Foreskin keratinocyte (primary cell): ENCODE measurements at places on chromosomes 4 and X. TPM values are rescaled to one million over a fixed set of nuclear protein-coding genes. Genes with fewer than 3 reads are reported as not detected.

DNA sequence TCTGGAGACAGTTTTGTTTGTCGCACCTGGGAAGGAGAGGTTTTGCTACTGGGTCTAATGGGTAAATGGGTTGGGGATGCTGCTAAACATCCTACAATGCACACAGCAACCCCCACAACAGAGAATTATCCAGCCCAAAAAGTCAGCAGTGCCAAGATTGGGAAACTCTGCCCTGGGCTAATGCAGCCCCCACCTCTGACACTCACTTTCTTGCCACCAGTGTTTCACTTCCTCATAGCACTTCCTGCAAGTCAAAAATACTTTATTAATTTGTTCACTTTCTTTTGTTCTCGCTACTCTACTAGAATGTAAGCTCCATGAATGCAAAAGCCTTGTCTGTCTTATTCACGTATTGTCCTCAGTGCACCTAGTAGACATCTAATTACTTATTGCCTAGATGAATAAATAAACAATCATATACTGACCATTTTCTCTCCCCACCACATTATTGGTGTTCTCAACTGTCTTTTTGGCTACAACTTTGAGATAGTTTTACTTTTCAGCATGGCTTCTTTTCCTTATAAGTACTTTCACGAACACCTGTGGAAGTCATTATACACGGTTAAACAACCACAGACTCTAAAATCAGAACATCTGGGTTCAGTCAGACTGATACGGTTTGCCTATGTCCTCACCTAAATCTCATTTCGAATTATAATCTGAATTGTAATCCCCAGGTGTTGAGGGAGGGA is 82.0 kb upstream of the PITX2 start:
- DNase-seq: no peak

SPIN2A gene
- 0.08 and 0.12 TPM in 2 replicates for polyA plus RNA-seq

TRPC3 gene
- polyA plus RNA-seq: not detected in 2 replicates

- peak; percentile 73 for DNase-seq
Measured at GRCh38 chr4:4392501-4393183, 5.7 kb downstream of the NSG1 start.

DNA sequence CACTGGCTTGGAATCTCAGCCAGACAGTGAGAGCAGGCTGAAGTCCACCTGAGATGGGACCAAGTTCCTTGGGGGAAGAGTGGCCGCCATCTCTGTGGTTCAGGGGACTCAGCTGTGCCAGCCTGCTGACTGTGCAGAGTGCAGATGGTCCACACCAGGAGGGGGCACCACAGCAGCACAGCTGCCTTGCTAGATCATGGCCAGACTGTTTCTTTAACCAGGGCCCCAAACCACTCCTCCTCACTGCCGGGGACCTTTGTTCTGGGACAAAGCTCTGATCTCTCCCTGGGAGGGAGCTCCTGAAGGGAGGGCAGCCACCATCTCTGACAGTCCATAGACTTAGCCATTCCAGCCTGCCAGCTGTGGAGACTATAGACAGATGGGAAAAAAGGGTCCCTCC is 2189.6 kb downstream of the PCDH7 start:
- no peak for DNase-seq

CT45A2 gene
- not detected in 2 replicates for polyA plus RNA-seq

TRPC5OS gene
- polyA plus RNA-seq: not detected in 2 replicates

INTS12 gene
- polyA plus RNA-seq: 19.1 and 20.0 TPM in 2 replicates

DNA sequence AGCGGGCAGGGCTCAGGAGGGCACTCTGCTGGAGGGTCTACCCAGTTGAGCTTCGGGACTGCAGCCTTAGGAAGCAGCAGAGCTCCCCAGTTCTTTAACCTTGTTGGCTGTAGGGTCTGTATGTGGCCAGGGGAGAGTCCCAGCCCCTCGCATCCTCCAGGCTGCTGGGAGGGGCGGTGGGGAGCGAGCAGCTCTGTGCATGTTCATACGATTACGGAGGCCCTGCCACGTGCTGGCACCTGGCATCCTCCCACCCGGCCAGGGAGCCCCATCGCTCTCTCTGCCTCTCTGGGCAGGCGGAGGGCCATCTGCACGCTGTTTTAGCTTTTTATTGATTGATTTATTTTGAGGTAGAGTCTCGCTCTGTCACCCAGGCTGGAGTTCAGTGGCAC is 21.2 kb downstream of the NSG1 start:
- no peak for DNase-seq

NEIL3 gene
- polyA plus RNA-seq: 4.3 and 7.7 TPM in 2 replicates

- DNase-seq: no peak
Measured at GRCh38 chr4:140704964-140705363, 51.2 kb downstream of the TBC1D9 start.

- DNase-seq: no peak
Measured at GRCh38 chrX:136157187-136157586, 9.9 kb downstream of the FHL1 start.

- no peak for DNase-seq
Measured at GRCh38 chr4:47160095-47160494, 128.7 kb downstream of the GABRB1 start.

DNA sequence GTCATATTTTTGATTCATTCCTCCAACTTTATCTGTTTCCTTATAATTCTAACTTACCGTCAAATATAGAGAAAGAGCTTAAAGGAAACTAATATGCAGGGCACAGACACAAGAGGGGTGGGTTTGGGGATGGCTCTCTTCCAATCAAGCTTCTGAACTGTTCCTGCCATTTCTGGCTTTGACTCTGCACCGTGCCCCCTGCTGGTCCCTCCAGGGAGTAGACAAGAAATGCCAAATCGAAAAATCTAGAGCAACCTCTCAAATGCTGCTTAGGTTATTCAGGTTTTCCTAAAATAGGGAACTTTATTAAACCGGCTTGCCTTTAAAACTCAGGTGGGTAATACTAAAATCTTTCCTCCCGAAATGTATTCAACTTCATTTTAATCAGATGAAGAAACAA is 39.8 kb upstream of the VCX3A start:
- no peak for DNase-seq

- DNase-seq: peak; percentile 30
Measured at GRCh38 chr4:25449688-25450087, 72.6 kb downstream of the ANAPC4 start.

TCEAL4 gene
- 146 and 159 TPM in 2 replicates for polyA plus RNA-seq

- DNase-seq: no peak
Measured at GRCh38 chr4:77251751-77252150, 94.7 kb downstream of the CCNG2 start.

INTU gene
- polyA plus RNA-seq: 0.71 and 0.81 TPM in 2 replicates

TBX22 gene
- polyA plus RNA-seq: not detected in 2 replicates

SRPX2 gene
- 0.36 and 0.76 TPM in 2 replicates for polyA plus RNA-seq

- DNase-seq: no peak
Measured at GRCh38 chr4:64895031-64895430, 485.8 kb upstream of the TECRL start.

DNA sequence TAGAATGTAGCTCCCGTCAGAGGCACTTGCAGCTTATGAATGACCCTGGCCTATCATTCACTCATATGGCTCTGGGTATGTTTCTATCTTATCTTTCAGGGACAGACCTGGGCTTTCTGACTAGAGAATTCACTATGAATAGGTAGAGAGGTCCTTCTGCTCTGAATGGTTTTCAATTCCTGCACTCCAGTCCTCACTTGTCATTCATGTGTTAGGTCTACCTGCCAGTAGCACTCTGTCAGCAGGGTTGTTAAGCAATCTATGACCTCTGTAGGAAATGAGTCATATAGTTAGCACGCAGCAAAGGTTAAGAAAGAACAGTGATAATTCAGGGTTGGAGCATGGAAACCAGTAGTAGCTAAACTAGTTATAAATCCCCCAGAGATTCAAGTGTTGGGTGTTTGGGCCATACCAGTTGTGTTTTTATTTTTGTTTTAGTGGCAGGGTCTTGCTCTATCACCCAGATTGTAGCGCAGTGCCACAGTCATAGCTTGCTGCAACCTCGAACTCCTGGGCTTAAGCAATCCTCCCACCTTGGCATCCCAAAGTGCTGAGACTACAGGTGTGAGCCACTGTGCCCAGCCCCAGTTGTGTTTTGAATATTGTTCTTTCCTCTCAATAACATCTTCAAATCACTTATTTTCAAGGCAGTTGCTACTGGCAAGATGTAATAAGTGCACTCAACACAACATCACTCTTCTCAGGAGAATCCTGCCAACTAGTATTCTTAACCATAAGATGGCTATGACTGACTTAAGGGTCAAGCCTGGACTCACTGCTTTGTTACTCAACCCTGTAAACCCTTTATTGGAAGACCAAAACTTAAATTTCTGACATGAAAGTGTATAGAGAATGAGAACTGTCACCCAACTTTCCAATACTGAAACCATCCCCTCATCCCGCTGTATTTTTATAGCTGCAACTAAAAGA is 25.1 kb downstream of the ARL13A start:
- peak; percentile 69 for DNase-seq

HEPH gene
- 0.04 and 0.28 TPM in 2 replicates for polyA plus RNA-seq

KIF4A gene
- 8.4 and 12.7 TPM in 2 replicates for polyA plus RNA-seq

DNA sequence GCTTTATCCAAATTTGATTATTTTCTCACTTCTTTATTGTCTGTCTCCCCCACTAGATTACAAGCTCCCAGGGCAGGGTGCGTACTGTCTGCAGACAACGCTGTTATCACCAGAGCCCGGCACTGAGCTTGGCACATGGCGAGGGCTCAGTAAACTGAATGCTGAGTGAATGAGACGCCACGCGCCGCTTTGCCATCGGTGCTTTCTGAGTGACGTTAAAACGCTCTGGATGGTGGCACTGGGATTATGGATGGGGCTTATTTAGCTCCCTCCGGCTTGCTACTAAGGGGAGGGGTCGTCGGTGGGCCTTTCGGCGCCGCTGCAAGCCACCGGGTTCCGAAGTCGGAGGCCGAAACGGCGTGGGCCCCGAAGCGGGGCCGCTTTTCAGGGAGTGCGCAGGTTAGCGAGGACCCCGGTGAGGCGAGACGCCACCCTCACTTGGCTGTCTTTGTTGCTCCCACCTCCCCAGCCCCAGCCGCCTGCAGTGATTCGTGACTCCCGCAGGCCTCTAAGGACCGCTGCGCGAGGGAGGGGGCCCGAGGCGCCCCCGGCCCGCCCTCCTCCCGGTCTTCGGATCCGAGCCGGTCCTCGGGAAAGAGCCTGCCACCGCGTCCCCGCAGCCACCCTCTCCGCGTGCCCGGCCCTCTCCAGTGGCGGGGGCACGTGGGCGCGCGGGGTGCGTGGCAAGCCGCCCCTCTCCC is 569 bp upstream of the FHL1 start:
- no peak for DNase-seq

LSM6 gene
- polyA plus RNA-seq: 61.4 and 76.8 TPM in 2 replicates

ADH6 gene
- polyA plus RNA-seq: not detected in 2 replicates

GRCh38 chr4:155668707-155669220 is 2.1 kb downstream of the GUCY1A1 start:
- no peak for DNase-seq

DNA sequence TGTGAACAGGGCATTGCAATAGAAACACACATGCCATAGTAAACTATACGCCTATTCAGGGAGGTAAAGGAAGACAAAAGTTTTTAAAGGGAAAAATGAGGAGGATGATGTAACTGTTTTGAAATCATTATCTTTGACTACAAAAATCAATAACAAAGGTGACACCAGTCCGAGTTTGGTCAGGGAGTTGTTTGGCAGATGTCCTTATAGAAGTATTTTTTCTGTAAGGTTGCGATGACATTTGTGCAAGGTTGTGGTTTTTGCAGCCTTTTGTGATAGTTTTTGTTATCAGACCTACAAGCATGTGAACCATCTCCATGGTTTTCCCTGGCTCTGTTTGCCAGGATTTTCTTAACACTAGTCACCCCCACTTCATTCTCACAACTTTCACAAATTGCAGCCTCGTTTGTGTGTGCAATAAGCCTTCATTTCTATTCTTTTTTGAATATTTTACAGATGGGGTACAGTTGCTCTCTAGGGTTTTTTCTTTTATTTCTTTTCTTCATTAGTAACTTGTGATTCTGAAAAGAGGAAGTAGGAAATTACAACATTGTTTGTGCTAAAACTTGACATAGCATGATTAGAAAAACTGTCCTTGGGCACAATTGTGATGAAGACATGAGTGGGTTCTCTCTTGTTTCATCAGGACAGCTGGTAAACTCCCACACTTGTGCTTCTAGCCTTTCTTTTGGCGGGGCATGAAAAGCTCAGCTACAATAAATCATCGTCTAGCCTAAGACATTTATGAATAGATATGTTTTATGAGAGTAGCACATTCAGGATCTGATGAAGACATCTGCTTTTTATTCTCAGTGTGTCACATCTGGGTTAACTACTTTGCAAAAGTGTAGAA is 60.2 kb upstream of the PNPLA4 start:
- DNase-seq: peak; percentile 37

EREG gene
- polyA plus RNA-seq: 6.2 and 6.3 TPM in 2 replicates

DNA sequence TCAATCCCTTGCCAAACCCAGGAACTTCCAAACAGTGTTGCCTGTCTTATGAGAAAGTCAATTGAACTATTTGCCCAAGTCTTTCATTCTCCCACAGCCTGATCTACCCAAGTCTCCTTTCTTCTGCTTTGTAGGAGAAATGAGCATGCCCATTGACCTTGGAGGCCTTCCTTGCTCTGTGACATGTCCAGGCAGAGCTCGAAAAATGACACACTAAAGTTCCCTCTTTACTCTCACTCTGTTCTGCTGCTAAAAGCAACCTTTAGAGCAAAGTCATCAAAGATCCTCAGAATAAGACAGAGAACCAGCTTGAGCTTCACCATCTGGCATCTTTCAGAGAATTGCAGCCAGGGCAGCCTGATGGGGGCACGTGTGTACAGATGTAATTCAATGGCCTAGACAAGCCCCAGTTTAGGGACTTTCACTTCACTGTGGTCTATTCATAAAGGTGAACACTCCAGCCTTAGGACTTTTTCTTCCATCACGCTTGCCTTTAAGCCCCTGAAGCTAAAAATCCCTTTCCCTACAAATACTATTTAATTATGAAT is 136.4 kb downstream of the AMELX start:
- no peak for DNase-seq

DNA sequence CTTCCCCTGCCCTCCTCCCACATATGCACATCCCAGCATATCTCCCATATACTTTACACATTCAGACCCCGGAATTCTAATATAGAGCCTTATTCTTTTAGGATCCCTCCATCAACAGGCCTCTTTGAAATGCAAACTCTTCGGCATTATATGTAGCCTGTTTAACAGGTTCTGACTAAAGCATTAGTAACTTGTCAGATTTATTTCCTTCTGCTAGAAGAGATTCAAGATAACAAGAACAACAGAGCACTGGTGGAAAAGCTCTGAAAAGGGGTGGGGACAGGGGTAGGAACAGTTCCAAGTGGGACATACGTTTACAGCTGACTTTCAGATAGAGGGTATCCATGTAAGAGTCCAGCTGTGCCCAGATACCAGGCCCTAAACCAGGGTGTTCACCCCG is 31.7 kb upstream of the PRPS1 start:
- DNase-seq: no peak

GUCY1B1 gene
- polyA plus RNA-seq: 0.06 and 0.18 TPM in 2 replicates

DNA sequence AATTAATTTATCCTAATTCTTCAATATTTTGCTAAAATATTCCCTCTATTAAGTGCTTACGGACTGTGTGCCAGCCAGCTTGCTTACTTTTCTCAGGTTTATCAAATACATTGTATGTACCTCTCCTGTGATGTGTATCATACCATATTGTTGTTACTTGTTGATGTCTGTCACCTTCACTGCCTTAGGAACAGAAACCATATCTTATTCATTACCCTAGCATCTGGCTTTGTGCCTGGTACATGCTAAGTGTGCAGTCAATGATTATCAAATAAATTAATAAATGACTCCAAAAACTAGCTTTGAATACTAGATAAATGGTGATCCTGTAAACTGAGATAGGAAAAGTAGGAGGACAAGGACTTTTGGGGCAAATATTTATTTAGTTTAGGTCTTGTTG is 6.9 kb downstream of the CLCN3 start:
- no peak for DNase-seq

- no peak for DNase-seq
Measured at GRCh38 chr4:14225688-14226207, 598.2 kb upstream of the BOD1L1 start.
